Thoracic aorta (tissue), 2 donors: ENCODE measurements at places on chromosomes 2 and 18.
A peak's percentile ranks its signal among the peaks of the same experiment; 100 is the strongest.

GRCh38 chr2:112751451-112752197, 12.8 kb downstream of the CKAP2L start:
- H3K27ac ChIP-seq = no peak overlapping the region
- H3K4me1 ChIP-seq = no peaks in the 10 kb centered on the region
- no peak for DNase-seq
- H3K27me3 ChIP-seq = no peaks in the 10 kb centered on the region
- no peak overlapping the region for H3K4me3 ChIP-seq

DNA sequence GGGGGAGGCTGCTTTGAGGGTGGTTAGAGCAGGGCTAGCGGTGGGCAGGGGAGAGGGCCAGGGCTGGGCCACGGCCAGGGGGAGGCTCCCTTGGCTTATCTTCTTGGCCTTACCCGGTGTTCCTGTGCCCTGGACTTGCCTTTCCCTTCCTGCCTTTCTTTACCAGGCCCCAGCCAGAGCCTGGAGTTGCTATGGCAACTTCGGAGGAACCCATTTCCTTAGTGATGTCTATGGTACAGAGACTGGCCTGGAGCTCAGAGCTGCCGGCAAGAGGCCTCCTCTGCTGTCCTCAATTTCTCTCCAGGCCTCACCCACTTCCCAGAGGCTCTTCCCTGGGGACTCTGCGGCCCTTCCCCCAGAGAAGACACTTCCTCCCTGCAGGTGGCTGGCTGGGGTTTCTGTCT, 11.5 kb downstream of the SPEG start:
- peaks cover 45% of the 10 kb centered on the region for H3K4me1 ChIP-seq
- H3K27ac ChIP-seq = peak overlapping the region; percentile 99
- peak; percentile 68 for DNase-seq
- peaks cover 36% of the 10 kb centered on the region for H3K36me3 ChIP-seq
- peak overlapping the region; percentile 79 for H3K4me3 ChIP-seq

DNA sequence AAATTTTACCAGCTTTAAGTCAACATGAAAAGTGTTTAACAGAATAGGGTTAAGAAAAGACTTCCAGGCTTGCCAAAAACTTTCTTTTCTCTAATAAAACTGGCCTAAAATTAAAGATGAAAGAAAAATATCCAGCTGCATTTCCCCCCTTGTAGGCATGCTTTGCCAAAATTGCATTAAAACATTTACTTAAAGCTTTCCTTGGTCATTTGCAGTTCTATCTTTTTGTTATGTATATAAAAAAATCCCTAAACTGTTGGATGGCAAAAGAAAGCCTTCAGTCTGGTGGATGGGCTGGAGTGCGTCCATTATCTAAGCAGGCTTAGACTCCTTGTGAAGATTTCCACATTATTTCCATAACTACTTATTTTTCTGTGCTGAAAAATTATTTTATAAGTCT, 105.4 kb upstream of the DSEL start:
- no peak overlapping the region for H3K4me3 ChIP-seq
- H3K27me3 ChIP-seq = no peaks in the 10 kb centered on the region
- H3K36me3 ChIP-seq = no peaks in the 10 kb centered on the region
- DNase-seq = no peak

- DNase-seq = no peak
- peaks cover 57% of the 10 kb centered on the region for H3K4me1 ChIP-seq
- H3K27ac ChIP-seq = no peak overlapping the region
- no peak overlapping the region for H3K4me3 ChIP-seq
- H3K36me3 ChIP-seq = no peaks in the 10 kb centered on the region
Observed at GRCh38 chr2:62202019-62202722, 6.3 kb downstream of the B3GNT2 start.

DNA sequence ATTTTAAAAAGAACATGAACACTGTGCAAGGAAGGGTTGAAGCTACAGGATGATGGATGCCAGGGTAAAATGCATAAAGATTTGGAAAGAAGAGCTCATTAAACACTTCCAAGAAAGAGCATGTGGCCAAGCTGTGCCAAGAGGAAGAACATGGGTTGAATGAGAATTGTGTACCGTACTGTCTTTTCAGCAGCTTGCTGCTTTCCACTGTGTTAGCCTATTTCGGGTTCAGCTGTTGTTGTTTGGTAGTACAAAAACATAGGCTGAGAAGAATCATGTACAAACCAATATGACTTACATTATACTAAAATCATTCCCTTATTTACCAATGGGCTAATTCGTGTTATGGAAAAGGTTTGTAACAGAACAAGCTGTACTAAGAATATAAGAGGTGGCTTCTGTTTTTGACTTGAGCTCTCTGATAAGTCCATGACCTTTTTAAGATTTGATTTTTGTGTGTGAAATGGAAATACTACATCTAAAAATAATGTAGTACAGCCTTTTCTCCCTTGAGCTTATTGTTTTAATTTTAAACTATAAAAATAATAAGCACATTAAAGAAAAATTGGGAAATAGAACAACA, 188.3 kb upstream of the STON1 start:
- no peak overlapping the region for H3K4me3 ChIP-seq
- H3K27ac ChIP-seq = peak overlapping the region; percentile 52
- H3K4me1 ChIP-seq = peaks cover 45% of the 10 kb centered on the region

GRCh38 chr2:126798276-126799140, 100.2 kb upstream of the TEX51 start:
- DNase-seq = no peak
- H3K4me1 ChIP-seq = no peaks in the 10 kb centered on the region
- H3K36me3 ChIP-seq = no peaks in the 10 kb centered on the region
- H3K27me3 ChIP-seq = no peaks in the 10 kb centered on the region

GRCh38 chr2:73812635-73813034, 16.1 kb upstream of the STAMBP start:
- no peaks in the 10 kb centered on the region for H3K4me1 ChIP-seq
- DNase-seq = no peak
- H3K27ac ChIP-seq = no peak overlapping the region
- no peaks in the 10 kb centered on the region for H3K36me3 ChIP-seq
- no peaks in the 10 kb centered on the region for H3K27me3 ChIP-seq

DNA sequence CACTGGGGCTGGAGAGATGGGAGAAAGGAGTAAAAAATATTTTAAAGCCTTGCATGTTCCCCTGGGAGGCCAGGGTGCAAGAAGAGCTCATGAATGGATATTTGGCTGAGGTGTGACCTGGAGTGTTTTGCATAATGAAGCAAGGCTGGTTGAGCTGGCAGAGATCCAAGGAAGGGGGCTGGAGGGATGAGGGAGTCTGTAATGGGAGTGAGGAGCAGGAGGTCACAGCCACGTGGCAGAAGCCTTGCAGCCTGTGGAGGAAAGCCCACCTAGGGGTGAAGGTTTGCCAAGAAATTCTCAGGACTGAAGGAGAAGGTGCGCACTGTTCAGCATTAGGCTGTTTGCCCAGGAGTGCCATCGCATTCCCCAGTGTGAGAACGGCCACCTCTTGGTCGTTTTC, 40.3 kb upstream of the ATP8B1 start:
- no peak overlapping the region for H3K4me3 ChIP-seq
- no peak overlapping the region for H3K27ac ChIP-seq
- no peak for DNase-seq
- H3K36me3 ChIP-seq = no peaks in the 10 kb centered on the region

DNA sequence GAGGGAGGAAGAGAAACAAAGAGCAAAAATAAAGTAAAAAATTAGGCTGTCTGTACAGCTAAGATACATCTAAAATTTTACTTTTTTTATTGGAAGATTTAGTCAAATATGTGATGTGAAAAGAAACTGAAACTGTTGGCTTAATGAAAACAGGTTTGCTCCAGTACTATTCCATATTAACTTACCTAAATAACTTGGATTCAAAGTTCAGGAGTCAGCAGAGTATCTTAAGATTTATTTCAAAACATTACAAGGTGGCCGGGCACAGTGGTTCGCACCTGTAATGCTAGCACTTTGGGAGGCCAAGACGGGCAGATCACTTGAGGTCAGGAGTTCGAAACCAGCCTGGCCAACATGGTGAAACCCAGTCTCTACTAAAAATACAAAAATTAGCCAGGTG, 197.9 kb downstream of the PDE11A start:
- H3K27me3 ChIP-seq = no peaks in the 10 kb centered on the region
- no peak overlapping the region for H3K4me3 ChIP-seq
- H3K4me1 ChIP-seq = no peaks in the 10 kb centered on the region
- no peak overlapping the region for H3K27ac ChIP-seq

GRCh38 chr2:5674026-5674340, 18.2 kb upstream of the SOX11 start:
- H3K27me3 ChIP-seq = no peaks in the 10 kb centered on the region
- no peaks in the 10 kb centered on the region for H3K4me1 ChIP-seq
- no peak overlapping the region for H3K27ac ChIP-seq
- no peaks in the 10 kb centered on the region for H3K36me3 ChIP-seq

- no peak for DNase-seq
- H3K27me3 ChIP-seq = no peaks in the 10 kb centered on the region
- H3K27ac ChIP-seq = no peak overlapping the region
- no peaks in the 10 kb centered on the region for H3K36me3 ChIP-seq
Observed at GRCh38 chr2:126558029-126558428, 97.9 kb upstream of the GYPC start.

- H3K27ac ChIP-seq = peak overlapping the region; percentile 99
- H3K4me1 ChIP-seq = peaks cover 79% of the 10 kb centered on the region
- H3K4me3 ChIP-seq = peak overlapping the region; percentile 84
Observed at GRCh38 chr2:237694415-237695194, 67.2 kb downstream of the LRRFIP1 start.

GRCh38 chr18:36525913-36526312, 228.4 kb downstream of the FHOD3 start:
- DNase-seq = no peak
- H3K27me3 ChIP-seq = no peaks in the 10 kb centered on the region
- H3K4me3 ChIP-seq = no peak overlapping the region
- H3K36me3 ChIP-seq = no peaks in the 10 kb centered on the region
- H3K27ac ChIP-seq = no peak overlapping the region

- DNase-seq = no peak
- peaks cover 14% of the 10 kb centered on the region for H3K4me1 ChIP-seq
- H3K4me3 ChIP-seq = no peak overlapping the region
- H3K27ac ChIP-seq = no peak overlapping the region
- no peaks in the 10 kb centered on the region for H3K27me3 ChIP-seq
- no peaks in the 10 kb centered on the region for H3K36me3 ChIP-seq
Observed at GRCh38 chr2:32760628-32761027, 132.8 kb downstream of the TTC27 start.

DNA sequence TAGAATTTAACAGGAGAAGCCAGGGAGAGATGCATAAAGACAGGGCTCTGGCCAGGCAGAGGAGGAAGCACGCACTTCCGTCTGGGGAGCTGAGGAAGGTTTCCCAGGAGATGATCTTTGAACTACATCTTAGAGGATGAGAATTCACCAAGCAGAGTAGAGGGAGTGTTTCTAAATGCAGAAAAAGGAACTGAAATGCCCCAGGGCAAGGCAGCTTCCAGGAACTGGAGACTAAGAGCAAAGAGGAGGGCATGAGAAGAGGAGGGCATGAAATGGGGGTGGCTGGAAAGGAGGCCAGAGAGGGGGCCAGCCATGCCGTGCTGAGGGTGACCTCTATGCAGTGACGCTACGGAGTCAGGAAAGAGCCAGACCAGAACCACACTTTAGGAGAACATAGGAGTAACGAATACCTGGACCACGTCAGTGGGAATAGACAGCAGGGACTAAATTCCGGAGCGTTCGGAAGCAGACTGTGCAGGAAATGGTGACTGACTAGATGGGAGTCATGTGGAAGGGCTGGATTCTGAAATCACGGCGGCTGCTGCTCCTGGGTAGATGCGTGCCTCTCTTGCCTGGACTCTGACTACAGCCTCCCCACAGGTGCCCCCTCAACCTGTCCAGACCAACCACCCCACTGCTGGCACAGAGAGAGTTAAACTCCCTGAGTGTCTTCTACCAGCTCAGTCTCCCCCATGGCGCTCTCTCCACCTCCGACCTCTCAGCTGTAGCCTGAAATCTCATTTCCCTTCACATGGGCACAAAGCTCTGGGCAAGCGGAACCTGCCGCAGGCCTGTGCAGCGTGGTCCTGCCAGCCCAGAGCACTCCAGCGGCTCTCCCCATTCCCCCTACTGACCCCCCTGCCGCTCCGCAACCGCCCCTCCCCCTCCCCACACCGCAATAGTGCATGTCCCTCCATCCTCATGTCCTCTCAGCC, 87.0 kb upstream of the RTN4 start:
- H3K4me1 ChIP-seq = peaks cover 9% of the 10 kb centered on the region
- H3K27ac ChIP-seq = no peak overlapping the region
- no peak for DNase-seq
- no peaks in the 10 kb centered on the region for H3K36me3 ChIP-seq
- no peaks in the 10 kb centered on the region for H3K27me3 ChIP-seq

DNA sequence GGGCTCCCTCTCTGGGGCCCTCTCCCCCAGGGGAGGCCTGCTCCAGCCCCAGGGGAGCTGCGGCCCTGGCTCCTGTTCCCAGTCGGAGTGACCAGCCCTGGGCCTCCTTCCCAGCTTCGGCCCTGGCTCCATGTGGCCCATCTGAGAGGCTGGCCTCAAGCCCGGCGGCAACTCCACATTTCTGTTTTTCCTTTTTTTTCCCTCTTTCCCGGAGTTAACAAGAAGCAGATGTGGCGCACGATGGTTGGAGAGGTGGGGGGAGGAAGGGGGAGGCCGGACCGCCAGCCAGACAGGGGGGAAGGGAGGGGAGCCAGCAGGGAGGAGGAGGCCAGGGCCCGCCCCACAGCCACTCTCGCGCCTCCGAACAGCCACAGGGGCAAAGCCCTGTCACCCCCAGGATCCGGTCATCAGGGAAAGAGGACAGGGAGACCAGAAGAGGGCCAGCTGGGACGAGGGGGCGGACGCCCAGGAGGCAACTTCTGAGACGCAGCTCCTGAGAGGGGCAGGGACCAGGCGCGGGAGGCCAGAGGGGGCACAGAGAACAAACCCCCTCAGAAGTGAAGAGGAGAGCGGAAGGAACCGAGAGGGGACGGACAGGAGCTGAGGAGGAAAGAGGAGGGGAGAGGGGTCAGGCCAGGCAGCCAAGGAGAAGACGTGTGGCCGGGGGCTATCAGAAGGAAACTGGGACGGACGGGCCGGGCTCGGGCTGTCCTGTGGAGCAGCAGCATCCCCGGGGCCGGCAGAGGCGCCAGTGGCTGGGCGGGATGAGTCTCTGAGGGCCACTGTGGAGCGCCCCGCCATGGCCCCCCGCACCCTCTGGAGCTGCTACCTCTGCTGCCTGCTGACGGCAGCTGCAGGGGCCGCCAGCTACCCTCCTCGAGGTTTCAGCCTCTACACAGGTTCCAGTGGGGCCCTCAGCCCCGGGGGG, at the start of gene EMILIN1:
TSS of gene EMILIN1 (plus strand) at position 349 of the 928 bp plus-strand sequence. CDS start at position 800, 451 bp downstream.
- peaks cover 74% of the 10 kb centered on the region for H3K4me1 ChIP-seq
- peak; percentile 81 for DNase-seq
- H3K27me3 ChIP-seq = no peaks in the 10 kb centered on the region
- H3K4me3 ChIP-seq = peak within 1 kb of the TSS; percentile 77
- H3K27ac ChIP-seq = peak within 1 kb of the TSS; percentile 87

DNA sequence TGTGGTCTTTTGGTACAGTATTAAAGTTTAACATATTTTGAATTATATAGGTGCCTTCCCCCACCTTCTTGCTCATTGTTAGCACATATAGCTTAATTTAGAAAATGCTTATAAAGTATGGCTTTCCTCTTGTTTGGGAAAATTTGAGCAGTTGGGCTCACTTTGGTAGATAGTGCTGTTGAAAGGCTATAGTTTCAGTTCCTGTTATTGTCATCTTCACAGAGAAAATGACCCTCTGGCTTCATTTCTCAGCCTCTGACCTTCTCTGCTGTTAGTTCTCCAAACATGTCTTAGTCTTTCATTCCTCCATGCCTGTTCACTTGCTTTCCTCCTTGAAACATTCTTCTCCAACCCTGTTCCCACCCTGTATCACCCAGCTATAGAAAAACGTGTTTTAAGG, 200.6 kb downstream of the WDR7 start:
- no peak overlapping the region for H3K4me3 ChIP-seq
- H3K36me3 ChIP-seq = no peaks in the 10 kb centered on the region
- no peak overlapping the region for H3K27ac ChIP-seq
- no peaks in the 10 kb centered on the region for H3K4me1 ChIP-seq
- no peak for DNase-seq
